ENCODE measurements at places on chromosomes 16 and 17.

DNA sequence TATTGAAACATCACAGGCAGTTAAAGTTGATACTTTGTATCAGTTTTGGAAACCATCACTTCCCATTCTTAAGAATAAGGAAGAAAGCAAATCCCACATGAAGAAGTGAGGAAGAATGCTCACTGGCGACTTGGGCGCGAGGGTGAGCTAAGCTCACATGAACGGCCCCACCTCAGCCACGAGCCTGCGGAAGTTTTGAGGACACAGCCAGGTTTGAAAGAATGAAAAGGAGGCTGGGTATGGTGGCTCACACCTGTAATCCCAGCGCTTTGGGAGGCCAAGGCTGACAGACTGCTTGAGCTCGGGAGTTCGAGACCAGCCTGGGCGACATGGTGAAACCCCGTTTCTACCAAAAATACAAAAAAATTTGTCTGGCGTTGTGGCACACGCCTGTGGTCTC lies 110.3 kb upstream of the CHMP6 start:
- DNase-seq = no peak

- DNase-seq = no peak
These were observed 10.1 kb downstream of the NUDT7 start for GRCh38 chr16:77732241-77732946.

DNA sequence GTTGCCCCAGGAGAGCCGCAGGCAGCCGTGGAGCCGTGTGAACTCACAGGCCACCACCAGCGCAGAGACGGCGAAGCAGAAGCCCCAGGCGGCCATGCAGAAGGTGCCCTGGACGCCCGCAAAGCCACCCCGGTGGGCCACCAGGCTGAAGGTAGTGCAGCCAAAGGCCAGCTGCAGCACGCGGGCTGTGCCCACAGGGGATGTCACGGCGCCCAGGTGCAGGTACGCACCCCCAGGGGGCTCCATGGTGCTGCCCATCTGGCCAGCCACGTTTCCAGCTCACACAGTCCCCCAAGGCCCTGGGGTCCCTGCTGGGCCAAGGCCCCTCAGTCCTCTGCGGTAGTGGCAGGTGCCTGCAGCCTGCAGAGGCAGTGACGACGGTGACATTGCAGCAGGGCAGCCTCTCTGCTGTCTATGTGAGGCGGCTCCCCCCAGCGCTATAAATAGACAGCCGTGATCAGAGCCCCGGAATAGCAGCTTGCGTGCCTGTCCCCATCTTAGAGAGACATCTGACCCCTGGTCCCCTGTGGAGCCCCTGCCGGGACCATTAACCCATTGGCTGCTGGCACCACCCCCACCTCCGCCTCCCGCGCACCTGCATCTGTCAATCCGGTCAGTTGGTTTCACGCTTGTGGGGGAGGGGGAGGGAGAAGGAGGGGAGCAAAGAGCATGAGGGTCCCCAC lies 4.5 kb upstream of the PYCR1 start:
- no peak for DNase-seq

GRCh38 chr17:30780343-30780742 lies 44.1 kb downstream of the CRLF3 start:
- no peak for DNase-seq

DNA sequence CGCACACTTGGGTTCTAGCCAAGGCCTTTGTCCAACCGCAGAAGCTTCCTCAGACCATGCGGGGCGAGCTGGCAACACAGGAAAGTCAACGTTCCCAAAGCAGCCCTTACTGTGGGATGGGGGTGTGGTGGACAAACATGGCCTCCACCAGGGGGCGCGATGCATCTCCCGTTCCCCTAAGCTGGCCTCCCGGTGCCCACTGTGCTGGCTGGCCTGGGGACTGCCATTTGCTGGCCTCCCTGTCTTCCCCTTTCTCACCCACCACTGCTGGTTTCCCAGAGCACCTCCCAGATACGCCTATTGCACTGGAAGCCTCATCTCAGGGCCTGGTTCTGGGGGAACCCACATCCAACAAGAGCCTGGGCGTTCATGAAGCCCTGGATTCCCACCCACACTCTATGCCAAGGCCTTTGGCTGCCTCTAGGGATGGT lies 145.3 kb downstream of the IRF8 start:
- DNase-seq = peak; percentile 74

GRCh38 chr16:87133112-87133850 lies 183.9 kb downstream of the C16orf95 start:
- no peak for DNase-seq

DNA sequence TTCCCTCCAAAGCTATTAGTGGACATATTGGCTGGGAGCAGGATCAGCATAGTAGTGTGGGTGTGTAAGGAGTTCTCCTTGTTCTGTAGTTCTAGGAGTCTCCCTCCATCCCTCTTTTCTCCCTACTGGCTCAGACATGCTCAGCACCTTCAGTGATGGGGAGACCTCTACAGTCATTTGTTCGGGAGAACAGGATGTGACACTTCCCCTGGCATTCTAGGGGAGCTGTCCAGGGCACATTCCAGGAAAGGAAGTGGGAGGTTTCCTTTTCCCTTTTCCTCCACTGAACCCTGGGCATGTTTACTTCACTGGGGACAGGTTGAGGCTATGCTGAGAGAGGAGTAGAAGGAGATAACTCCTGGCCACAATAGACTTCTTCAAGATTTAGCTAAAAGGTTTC lies 86.5 kb downstream of the MYH13 start:
- no peak for DNase-seq

All from GM03348 (cell line).